ENCODE measurements at places on chromosomes 2 and 18.

DNA sequence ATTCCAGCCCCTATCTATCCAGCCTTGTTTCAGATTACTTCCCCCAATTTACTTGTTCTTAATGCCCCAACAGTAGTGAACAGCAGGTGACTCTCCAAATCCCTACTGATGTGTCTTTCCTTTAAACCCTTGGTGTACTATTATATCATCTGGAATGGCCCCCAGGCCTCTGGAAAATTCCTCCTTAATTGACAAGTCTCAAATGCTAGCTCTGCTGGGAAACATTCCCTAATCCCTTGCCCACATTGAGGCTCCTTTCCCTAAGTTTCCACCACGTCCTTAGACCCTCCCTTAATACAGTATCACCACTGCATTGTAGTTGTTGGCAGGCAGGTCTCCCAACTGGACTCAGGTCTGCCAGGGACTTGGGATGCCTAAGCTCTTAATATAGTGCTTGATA lies 41.0 kb downstream of the MYO3B start:
- DNase-seq = no peak

- no peak for DNase-seq
Observed at GRCh38 chr2:30940839-30941238, 133.6 kb upstream of the CAPN13 start.

- DNase-seq = no peak
Observed at GRCh38 chr2:209411718-209412117, 12.1 kb upstream of the MAP2 start.

- DNase-seq = no peak
Observed at GRCh38 chr2:240986787-240987411, 11.5 kb upstream of the SNED1 start.

GRCh38 chr2:182717816-182718215 lies 1.8 kb downstream of the DNAJC10 start:
- no peak for DNase-seq

DNA sequence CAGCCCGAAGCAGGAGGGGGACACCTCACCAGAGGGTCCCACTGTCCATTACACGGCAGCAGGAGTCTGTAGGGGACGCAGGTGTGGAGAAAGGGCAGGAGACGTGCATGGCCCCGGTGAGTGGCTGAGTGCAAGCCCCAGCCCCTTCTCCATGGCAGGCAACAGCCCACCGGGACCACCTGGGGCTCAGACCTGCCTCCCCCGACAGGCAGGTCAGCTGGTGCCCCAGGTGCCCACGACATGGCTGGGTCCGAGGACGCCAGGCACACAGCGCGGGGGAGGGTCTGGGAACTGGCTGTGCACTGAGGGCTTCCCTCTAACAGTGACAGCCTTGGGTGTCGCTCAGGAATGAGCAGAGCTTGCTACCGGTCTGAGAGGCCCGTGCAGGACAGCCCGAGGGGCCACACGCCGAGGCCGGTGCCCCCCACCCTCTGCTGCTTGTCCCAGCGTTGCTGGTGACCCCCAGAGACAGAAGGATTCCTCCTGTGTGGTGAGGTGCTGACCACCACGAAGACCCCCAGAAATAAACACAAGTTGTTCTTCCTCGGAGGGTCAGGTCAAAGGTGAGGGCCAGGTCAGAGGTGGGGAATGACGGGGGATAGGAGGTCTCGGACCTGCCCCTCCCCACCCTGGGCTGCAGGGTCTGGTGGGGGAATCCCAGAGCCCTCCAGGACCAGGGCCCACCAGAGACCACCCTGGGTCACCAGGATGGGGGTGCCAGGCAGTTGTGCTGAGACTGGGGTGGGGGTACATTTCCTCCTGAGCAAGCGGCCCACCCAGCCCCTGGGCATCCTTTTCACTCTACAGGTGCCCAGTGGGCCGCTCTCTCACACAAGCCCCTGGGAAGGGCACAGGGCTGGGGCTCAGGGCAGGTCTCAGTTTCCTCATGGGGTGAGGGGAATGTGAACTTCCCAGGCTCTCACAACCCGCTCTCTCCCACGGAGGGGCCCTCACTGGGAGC lies 50.6 kb downstream of the SLC66A2 start:
- no peak for DNase-seq

DNA sequence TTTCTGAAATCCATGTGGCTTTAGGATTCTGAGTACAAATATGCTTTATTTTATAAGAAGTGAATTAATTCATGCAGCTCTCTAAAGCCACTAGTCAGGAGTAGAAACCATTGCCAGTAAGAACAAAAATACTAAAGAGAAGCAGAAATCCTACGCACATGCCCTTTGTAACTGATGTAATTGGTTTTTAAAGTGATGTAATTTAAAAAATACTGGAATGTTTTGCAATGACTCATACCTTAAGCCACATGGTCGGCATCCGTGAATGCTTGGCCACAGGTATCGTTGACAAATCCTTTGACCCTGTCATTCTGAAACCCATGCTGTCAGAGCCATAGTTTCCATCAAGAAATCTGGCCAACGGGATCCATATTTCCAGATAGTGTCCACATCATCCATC lies 213.3 kb downstream of the ACKR3 start:
- DNase-seq = no peak

- DNase-seq = peak; percentile 39
Observed at GRCh38 chr18:79790996-79791972, 6.5 kb upstream of the KCNG2 start.

DNA sequence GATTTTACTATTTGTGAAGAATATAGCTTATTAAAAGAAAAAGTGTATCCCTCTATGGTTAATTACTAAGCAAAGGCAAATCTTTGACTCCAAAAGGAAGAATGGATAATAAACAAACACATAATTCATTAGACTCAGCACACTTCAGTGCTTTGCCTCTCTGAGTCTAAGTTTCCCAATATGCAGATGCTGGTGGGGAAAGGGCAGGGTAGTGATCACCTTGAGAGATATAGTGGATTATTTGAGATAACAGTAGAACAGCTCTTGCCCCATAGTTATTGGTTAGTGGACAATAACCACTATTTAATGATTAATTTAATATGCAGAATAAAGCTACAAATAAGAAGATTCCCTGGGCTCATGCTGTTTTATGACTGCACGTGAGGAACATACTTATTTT lies 98.2 kb upstream of the SLC8A1 start:
- DNase-seq = no peak

DNA sequence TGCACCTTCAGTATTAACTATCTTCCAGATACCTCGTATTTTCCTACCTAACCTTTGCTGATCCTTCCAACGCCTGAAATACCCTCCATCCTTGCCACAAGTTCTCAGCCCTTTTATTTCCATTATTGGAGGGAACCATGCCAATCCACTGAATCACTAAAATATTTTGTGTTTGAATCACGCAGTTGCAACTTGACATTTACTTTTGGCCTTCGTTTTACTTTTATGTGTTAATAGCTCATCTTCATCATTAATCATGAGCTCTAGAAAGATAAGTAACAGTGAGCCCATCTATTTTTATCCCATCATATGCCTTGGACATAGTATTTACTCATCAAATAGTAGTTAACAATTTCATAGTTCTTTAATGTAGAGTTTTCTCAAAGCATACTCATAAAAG lies 463.2 kb downstream of the THSD7B start:
- no peak for DNase-seq

GRCh38 chr2:189685540-189686229 lies 11.2 kb downstream of the ANKAR start:
- DNase-seq = no peak
